ENCODE measurements at places on chromosomes 1 and 21.

GRCh38 chr1:60151311-60151710, 77.7 kb upstream of the C1orf87 start:
- DNase-seq = no peak

- DNase-seq = no peak
Observed at GRCh38 chr1:85284202-85284601, 7.8 kb upstream of the BCL10 start.

DNA sequence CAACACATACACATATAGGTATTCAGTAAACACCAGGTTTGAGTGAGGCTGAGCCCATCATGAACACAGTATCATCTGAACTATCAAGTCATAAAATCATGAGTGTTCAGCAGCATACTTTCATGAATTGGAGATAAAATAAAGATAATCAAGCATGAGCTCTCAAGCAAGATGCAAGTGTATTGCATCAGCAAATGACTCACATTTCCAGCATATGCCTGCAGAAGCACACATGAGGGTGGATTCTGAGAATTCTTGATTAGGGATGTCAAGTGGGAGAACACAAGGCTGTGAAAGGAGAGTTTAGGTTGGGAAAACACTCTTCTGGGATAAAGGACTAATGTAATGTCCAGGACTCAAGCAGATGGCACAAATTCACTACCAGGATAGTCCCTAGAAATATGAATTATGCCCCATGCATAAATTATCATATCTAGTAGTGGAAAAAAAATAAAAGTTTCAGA, 299.2 kb downstream of the SRGAP2C start:
- DNase-seq = peak; percentile 8

DNA sequence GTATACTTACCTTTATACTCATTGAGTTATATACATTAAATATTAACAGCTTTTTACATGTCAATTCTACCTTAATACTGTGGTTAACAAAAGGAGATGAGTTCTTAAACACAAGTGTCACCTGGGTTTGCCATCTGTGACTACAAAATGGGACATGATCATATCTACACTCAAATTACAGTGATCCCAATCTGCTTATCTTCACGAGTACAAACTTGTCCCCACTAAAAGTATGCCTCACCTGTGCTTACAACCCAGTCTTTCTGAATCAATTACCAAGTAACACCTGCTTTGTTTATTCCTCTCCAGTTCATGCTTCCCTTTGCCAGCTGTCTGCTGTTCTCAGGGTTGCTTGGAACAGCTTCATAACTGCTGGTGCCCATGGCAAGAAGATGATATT, 8.8 kb downstream of the CD1E start:
- DNase-seq = no peak

Data from A172 (cell line).